ENCODE measurements at places on chromosomes 12 and 14.

GRCh38 chr12:30440826-30441602 lies 254.7 kb downstream of the IPO8 start:
- no peak for DNase-seq

DNA sequence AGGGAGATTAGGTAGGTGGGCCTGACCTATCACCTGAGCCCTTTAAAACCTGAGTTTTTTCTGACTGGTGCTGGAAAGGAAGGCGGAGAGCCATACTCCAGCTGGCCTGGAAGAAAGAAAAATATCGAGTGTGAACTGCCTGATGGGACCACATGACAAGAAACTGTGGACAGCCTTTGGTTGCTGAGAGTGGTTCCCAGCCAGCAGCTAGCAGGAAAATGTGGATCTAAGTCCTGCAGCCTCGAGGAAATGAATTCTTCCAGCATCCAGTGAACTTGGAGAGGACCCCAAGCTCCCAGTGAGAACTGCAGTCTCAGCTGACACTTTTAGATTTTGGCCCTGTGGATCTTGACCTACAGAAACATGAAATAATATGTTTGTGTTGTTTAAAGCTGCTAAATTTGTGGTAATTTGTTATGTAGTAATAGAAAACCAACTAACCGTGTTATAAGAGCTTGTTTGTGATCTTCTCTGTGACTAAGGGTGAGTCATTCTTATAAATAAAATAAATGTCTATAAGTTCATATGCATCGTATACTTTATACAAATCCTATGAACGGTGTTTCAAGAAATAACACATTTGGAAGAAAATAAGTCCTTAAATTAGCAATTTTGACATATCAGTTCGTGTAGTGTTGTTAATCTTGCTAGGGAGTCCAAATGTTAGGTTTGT lies 359.6 kb downstream of the BMP4 start:
- no peak for DNase-seq

DNA sequence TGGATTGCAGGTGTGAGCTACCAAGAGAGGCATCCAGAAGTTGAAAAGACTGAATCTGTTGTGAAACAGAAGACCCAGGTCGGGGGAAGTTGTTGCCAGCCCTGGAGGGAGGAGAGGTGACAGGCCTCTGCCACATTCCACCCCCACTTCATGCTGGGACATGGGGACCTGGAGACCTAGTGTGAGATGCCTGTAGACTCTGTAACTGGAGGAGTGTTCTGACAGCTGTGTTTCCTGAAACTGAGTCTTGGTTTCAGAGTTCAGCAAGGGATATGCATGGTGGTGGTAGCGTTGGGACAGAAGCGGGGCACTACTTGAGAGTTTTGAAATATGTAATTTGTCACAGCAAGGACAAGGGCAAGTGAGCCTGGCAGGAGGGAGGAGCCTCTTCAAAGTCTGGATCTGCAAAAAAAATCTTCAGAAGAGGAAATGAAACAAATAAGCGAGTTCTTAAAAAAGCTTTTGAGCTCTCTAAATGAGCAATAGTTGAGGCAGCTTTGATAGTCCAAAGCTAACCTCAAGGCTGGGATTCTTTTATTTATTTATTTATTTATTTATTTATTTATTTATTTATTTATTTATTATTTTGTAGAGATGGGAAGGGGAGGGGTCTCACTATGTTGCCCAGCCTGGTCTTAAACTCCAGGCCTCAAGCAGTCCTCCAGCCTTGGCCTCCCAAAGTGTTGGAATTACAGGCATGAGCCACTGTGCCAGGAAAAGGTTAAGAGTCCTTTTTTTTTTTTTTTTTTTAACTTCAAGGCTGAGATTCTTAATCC lies 58.9 kb upstream of the EEA1 start:
- no peak for DNase-seq

- DNase-seq = no peak
Observed at GRCh38 chr14:90508536-90509254, 111.9 kb downstream of the CALM1 start.

DNA sequence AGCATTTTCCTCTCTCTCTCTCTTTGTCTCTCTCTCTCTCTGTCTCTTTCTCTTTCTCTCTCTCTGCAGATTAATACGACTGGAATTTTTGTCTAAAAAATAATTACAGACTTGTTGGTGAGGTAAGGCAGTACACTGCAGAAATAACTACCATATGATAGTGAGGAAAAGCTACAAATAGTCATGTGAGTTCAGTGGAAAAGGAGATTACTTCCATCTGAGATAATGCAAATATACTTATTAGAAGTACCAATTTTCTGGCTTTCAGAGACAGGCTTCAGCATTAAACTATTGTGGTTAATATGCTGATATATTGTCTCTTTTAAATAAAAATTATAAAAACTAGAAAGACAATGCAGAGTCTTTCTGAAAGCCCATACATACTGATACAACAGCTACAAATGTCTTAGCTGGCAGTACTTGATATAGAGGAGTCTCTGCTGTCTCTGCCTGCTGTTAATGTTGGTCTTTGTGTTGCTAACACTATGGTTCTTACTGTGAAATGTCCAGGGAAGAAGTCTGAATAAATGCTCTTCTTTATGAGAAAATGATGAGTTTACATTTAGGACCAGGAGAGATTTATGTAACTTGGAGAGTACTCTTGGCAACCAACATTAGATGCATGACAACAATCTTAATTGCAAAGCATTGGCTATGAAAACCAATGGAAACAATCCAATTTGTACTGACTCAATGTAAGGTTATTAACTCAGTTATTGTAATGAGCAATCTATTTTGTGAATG lies 167.0 kb downstream of the LRFN5 start:
- DNase-seq = no peak

Measured in NCI-H774 (cell line).